ENCODE measurements at places on chromosomes 3 and 15.

DNA sequence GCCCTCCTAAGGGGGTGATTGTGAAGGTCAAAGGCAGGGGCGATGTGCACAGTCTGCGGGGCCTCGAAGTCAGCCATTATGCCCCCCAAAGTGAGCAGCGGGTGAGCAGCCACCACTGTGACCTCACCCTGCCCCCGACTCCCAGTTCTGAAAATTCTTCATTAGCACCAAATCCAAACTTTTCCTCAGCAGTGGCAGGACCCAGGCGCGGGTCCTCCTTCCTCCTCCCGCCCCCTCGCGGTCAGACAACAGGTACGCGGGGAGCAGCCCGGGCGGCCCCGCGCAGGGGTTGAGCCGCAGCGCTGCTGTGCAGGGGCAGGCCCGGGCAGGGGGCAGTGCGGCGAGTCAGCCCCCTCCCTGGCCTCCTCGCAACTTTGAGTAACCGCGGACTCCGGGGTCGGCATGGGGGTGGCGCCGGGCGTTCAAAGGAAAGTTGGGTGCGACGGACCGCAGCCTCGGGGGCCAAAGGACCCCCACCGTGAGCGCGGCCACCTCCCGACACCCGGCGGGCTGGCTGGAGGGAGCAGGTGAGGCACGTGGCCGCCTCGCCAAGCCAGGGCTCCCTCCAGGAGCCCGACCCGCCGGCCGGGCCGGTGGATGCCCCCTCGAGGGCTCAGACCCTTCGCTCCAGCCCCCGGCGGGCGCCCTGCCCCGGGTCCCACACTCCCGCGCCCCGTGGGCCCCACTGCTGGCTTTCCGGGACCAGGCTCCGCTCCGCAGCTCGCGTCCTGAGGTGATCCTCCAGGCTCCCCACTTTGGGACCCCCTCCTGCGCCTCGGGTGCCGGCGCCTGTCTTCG, 49.4 kb upstream of the CCDC174 start:
- DNase-seq = no peak

DNA sequence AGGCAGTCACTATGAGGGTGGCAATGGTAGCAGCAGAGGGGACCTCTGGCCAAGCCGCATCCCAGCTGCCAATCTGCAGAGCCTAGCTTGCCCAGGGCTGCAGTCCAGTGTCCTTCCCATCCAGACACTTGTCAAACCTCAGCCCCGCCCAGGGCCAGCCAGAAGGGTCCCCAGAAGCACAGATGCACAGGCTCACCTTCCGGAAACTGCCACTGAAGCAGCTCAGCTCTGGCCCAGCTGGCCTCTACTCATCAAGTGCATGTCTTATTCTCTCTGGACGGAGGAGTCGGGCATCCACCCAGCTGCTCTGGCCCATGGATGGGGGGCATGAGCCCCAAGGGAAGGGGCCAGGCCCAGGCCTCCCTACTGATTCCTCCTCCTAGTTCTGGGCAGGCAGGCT, 69.2 kb downstream of the DNAJB8 start:
- no peak for DNase-seq

DNA sequence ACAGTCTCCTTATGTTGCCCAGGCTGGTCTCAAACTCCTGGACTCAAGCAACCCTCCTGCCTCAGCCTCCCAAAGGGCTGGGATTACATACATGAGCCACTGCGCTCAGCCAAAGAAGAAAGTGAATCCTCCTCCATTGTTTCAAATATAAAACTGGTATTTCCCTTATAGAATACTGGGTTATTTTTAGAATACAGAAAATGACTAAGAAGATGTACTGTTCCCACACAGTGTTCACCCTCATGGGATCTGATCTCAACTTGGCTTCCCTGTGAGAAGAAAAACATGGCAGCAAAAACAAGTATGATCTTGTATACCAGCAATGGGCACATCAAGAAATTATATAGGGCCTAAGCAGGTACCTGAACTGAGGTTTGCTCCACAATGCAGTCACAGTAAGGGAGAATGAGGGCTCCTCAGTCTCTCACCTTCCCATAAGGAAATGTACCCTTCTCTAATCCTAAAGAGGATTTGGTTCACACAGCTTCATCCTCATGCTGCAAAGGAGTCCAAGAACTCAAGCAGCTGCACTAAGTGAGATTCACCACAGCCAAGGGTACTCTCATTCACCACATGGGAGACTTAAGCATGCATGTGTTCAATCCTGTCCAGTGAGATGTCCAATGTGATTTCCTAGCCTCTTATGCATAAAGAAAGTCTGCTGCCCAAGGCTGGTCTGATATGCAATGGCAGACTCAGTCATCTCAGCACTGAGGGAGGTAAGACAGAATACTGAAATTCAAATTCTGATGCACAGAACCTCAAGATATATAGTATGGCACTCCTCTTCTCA, 25.8 kb downstream of the USP4 start:
- no peak for DNase-seq

DNA sequence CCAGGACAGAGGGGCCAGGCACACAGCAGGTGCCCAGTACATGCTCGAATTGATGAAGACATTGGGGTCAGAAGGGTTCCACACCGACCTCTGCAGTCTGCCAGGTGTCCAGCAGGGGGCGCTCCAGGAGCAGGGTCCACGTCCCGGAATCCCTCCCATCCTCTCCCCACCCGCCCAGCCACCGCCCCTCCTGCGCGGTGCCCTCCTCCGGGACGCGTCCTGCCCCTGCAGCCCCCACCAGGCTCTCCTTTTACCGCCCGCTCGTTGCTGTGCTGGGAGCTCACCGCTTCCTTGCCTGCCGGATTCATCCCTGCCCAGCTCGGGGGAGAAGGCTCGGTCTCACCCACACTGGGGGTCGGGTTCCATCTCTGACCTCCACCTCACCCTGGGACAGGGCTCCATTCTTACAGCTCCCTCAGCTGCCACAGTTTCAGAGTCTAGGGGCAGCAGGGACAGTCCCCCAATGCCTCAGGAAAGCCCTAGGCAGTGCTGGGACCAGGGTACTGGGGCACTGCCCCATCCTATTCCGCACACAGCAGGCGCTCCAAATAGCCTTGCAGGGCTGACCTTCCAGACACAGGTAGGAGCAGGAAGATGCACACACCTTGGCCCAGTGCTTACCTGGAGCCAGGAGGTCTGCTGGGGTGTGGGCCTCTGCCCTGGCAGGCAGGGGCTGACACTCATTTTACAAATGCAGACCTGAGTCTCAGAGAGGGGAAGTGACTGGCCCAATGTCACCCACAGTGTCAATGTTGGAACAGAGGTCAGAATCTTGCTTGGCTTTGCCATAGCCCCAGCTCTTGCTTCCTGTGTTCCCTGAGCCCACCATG, 31.0 kb downstream of the GRIP2 start:
- peak; percentile 83 for DNase-seq

- no peak for DNase-seq
Observed at GRCh38 chr3:114892131-114892879, 254.8 kb downstream of the ZBTB20 start.

DNA sequence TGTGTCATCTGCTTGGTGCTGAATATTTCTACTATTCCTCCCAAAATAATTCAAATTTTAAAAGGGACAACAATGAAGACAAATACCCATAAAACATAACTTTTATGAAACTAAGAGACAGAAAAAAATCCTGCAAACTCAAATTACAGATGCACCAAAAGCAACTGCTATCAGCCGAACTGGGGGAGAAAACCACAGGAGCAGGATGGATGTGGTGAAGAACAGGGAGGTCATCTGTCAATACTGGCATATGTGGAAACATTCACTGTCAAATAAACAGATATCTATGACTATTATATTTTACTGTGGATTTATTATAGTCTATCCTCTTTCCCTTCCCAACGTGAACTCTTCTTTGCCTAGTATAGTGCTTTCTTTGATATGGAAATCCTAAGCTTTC, 53.3 kb upstream of the CPOX start:
- DNase-seq = no peak

GRCh38 chr3:1262246-1262645, 169.4 kb downstream of the CNTN6 start:
- DNase-seq = no peak

DNA sequence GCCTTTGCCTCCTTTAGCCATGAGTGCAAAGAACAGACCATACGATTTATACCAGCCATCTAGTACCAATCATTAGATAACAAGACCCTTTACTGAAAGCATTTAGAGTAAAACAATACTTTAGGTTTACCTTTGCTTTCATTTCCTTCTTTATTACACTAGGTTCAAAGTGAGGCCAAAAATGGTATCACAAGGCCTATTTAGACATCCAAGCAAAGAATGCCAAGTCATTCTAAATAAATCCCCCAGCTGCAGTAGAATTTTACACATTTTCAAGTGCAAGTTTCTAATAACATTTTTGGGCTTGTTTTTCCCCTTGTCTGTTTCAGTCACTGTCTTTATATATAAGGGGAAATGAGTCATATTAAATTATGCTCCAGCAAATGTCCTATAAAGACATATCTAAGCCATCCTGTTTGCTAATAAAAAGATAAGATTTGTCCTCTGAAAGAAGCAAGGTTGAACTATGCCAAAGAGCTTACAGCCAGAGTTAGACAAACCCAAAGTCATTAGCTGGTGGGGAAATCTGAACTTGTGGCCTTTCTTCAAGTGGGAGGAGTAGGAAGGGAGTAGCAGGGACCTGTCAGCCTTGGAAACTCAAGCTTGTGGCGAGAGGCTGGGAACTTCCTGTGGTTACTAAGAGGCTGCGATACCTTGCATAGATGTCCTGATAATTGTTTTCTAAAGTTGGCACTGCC, 232.7 kb downstream of the MECOM start:
- no peak for DNase-seq

GRCh38 chr3:39062180-39062579, 10.4 kb downstream of the WDR48 start:
- DNase-seq = no peak

DNA sequence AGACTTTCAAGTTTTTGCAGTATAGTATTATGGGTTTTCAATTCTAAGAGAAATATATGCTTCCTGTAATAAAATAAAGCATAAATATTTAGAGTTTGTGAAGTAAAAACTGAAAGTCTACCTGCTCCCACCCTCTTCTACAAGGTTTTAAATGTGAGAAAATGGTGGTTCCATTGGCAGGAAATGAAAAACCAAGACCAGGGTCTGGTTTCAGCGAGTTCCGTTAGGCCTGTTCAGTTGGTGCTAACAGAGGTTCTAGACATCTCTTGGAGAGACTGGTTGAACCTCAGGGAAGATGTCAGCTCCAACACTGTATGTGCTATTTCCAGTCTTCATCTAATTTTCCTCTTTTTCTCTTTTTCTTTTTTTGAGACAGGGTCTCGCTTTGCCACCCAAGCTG, 11.8 kb upstream of the MYO1E start:
- no peak for DNase-seq

DNA sequence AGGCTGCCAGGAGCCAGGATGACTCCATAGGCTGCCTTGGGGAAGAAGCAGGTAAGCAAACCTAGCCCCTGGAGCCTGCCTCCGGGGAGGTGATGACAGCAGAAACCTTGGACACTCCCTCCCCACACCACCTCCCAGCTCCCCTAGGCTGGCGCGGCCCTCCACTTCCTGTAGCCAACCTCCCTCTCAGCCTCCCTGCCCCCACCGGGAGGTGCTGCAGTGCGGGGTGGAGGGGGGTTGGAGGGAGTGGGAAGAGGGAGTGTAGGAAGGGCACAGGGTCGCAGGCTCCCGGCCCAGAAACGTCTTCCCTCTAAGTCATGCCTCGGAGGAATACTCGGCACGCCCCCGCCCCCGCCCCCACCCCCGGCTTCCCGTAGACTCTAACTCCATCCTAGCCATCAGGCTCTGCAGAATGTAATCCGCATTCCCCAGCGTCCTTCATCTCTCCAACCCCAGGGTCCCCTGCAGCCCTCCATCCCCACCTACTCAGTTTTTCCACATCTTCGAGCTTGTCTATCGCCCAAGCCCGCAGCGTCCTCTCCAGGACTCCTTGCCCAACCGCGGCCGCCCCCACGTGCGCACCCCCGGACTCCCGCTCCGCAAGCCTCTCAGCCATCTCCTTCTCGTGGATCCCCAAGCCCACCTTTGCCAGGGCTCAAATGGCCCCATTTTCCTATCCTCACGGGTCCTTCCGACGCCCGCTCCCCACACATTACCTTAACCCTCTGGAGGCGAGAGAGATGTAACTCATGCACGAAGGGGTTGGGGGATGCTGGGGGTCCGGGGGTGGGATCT, 528 bp downstream of the LPCAT4 start:
- DNase-seq = peak; percentile 73

- no peak for DNase-seq
Observed at GRCh38 chr3:98826126-98826525, 63.0 kb downstream of the ST3GAL6 start.

DNA sequence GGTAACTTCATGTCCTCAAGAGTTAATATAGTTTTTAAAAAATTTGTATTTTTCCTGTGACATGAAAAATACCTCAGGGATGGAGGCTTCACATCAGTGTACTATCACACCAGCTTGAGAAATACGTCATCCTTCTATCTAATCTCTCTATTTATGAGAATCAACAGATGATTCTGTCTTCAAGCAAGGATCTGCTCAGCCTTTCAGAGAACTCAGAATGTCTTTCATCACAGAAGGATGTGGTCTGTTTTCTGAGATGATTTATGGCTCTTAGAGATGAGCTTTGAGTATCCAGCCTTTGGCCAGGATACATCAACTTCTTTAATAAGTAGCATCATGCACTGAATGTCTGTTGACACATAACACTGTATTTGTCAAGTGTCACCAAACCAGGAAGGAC, 193.9 kb downstream of the DTWD1 start:
- DNase-seq = no peak

GRCh38 chr15:22887157-22887951, 48.9 kb downstream of the NIPA2 start:
- DNase-seq = no peak

GRCh38 chr3:32238453-32239306, at the start of gene CMTM8:
Gene CMTM8, plus strand, starts transcription at chr3:32238680. Its CDS starts 293 bp downstream, at chr3:32238973.
- peak; percentile 68 for DNase-seq

GRCh38 chr3:161913786-161914389, 417.3 kb downstream of the OTOL1 start:
- DNase-seq = no peak

GRCh38 chr3:113948015-113948917, 453 bp downstream of the ZDHHC23 start:
- peak; percentile 56 for DNase-seq

DNA sequence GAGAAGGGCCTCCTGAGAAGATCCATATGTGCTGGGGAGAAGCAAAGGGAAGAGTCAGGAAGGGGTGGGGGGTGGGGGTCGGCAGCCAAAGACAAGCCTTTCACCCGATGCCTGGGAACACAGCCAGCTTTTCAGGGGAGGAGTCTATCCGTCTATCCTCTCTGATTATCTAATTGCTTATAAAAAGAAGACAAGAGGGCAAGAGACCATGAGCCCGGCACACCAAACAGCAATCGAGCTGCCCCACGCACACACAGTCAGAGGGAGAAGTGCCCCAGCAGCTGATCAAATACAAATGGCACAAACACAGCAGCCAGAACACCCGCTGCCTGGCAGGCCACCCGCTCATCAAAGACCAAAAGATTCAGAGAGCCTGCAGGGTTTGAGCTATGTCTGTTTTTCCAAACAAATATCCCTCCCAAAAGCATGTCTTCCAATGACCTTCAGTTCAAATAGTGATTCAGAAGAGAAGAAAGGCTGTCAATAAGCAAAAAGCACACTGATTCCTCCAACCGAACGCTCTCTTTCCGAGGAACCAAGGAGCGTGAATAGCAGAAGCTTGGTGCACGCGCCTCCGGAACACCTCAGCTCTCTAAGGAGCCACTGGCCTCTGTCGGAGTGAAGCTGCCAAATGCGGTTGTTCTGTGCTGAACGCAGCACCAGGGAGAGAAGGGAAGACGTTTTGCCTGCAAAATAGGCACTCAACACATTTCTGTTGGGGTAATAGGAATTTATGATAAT, 419.2 kb downstream of the OCA2 start:
- no peak for DNase-seq

Measured in activated naive CD8-positive, alpha-beta T cell treated with anti-CD3 and anti-CD28 coated beads, Interleukin-2, amount 10 ng/mL, durations not matched to agents 7 days and 5 days (primary cell).